ENCODE measurements at places on chromosomes 5 and 9.

DNA sequence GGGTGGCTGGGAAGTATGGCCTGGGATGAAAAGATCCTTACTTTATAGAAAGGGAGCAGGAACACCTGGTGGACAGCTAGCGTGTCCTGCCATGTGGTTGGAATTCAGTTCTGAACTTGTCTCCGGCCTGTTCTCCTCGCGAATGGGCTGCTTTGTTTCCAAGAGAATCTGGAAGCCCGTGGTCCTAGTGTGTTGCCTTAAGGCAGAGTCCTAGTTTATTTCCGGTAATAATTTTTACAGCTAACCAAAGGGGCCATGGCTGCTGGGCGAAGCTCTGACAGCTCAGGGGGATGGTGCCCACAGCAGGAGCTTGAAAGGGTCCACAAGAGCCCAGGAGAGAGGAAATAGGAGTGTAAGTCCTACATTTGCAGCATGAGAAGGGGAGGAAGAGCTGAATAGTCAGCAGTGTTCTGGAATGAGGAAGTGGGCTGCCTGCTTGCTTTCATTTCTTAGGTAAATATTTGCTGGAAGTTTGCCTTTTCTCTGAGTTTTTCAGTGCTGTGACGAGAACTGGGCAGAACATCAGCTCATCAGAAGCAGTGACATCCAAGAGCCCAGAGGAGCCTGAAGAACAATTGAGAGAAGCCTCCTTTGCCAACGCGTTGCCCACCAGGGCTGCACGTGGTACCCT lies 13.1 kb upstream of the IGFBPL1 start:
- DNase-seq = no peak

- DNase-seq = no peak
Measured at GRCh38 chr9:32622948-32623347, 12.5 kb downstream of the TAF1L start.

DNA sequence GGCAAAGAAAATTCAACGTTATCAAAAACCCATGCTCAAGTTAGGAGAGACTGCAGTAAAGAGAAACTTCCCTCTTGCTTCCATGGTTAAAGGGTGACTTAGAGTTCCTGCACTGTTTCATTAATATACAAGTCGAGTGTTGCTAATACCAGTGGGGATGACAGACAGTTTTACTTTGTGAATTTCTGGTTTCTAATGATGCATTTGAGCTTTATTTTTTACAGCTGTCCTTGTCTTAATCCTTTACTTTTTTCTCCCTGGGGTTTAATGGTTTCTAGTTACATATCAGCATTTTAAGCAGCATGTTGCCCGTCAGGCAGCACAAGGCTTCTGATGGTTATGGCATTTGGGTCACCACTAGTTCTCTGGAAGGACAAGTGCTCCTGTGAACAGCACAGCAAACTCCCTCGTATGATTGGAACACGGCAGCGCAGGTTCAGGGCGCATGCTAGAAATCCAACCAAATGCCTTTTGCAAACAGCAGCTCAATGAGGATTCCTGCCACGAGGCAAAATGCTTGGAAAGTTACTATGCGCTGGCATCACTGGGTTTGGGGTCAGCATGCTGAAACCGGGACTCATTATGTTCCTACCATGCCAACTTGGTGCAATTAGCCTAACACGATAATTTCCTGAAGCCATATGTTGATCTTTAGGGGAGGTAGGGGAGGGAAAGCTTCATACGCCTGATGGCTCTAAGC lies 463.8 kb downstream of the BNC2 start:
- no peak for DNase-seq

DNA sequence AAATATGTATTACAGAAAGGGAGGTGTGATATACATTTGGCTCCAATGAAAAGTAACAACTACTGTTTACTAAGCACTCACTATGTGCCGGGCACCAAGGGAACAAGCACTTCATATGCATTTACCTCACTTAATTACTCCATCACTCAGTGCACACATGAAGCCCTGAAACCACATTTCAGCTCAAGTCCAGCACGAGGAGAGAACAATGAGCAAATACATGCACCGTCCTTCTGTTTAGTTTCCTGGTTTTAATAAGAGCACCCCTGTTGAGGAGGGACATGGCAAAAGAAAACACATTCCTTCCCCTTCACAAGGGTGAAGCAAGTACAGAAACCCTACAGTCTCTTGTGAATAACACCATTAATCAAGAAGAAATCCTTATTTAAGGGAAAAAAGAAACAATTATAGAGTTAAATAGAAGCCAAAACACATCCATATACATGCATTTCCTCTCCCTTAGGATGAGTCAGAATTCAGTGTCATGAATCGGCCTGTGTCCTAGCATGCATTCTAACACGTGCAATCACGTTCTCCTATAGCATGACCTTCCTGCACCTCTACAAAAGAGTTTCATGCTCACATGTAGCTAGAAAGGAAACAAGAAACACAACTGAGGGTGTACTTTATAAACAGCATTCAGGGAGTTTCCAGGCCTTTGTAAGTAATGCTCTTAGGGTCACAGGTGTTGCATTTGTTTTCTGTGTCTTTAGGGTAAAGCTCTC lies 411.6 kb downstream of the BNC2 start:
- DNase-seq = no peak

DNA sequence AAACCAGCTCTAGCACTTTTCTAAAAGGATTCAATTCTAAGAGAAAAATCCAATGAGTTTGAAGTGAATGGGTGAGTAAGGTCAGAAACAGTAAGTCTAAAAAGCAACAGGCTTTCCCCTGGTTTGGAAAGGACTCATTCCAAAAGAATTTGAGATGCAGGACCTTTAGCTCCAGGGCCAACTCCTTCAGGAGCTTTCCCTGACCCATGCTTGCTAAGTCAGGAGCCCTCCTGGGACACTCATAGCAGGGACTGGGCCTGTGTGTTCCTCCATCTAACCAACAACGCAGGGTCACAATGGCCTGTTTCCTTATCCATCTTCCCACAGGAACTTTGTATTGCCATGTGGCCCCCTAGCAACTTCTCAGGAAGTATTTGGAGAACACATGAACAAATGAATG lies 198.8 kb downstream of the FRMD3 start:
- DNase-seq = no peak

DNA sequence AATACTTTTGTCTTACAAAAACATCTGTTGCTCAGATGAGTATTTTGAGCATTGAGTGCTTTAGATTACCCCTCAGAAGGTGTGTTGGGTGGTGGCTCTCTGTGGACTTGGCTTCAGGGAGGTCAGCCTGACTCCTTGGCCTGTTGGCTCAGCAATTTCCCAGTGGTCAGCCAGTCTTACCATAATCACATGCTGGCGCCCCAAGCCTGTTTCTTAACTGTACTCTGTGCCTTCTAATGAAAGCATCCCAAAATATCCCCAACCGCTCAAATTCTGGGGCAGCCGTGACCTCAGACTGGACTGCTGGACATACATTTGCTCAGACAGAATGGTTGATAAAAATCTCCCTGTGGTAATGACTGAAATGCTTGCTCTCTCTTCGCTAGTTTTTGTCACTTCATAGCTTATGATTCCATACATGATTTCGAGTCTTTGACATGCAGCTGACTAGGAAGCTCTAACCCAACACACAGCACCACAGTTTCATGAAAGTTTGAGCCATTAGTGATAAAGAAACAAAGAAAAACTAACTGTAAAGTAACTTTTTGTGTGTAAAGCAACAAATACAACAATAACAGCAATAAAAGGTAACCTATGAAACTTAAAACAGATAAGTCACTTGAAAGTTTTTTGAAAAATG lies 562.2 kb upstream of the MEF2C start:
- DNase-seq = no peak

DNA sequence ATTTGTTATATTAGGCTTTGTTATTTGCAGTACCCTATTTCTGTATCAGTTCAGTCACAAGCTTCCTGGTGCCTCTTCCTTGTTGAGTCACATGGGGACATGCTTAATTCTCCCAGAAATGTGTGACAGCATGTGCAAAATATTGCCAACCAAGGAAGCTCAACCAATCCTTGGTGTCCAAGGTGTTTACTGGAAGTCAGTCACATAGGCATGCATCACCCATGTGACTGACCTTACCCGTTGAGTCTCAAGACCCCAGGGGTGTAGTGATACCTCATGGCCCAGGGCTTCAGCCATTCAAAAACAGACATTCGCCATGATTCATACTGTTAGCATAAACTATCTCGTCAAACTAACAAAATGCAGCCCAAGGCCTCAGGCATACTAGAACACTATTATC lies 9.3 kb upstream of the ANKDD1B start:
- DNase-seq = no peak

DNA sequence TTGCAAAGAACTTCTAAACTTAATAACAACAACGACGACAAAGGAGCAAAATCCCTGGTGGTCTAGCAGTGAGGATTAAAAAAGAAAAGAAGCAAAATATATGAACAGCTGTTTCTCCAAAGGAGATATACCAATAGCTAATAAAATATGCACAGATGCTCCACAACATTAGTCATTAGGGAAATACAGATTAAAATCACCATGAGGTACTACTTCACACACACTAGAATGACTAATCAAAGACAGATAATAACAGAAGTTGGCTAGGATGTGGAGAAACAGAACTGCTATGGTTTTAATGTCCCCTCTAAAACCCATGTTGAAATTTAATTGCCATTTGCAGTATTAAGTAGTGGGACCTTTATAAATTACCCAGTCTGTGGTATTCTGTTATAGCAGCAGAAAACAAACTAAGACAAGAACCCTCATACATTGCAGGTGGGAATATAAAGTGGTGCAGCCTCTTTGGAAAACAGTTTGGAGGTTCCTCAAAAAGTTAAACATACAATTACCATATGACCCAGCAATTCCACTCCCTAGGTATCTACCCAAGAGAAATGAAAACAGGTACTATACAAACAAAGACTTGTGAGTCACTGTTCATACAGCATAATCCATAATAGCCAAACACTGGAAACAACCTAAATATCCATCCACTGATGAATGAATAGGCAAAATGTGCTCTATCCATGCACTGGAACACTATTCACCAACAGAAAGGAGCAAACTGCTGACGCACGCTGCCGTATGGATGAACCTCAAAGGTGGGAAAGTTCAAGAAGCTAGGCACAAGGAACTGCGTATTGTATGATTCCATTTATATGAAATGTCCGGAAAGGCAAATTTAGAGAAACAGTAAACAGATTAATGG lies 11.4 kb upstream of the DUSP1 start:
- DNase-seq = no peak

DNA sequence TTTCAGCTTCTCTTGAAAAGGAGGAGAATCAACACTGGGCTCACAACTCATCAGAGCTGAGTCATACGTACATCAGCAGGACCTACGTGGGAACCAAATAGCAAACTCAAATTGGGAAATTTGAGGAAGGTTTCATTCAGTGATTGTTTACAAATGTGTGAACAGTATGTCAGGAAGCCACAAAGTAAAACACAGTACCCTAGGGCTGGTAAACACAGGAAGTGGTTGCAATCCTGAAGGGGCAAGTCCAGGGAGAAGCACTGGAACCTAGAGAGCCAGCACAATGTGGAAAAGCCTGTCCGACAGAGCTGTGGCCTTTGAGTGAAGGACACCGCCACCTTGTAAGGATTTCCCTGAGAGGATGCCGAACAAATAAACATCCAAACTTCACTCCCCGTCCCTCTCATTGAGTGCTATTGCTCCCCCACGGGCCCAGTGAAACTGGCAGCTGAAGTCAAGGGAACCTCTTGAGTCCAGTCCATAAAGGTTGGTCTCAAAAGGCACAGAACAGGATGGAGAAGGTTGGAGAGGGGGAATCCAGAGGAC lies 26.7 kb upstream of the RICTOR start:
- no peak for DNase-seq

DNA sequence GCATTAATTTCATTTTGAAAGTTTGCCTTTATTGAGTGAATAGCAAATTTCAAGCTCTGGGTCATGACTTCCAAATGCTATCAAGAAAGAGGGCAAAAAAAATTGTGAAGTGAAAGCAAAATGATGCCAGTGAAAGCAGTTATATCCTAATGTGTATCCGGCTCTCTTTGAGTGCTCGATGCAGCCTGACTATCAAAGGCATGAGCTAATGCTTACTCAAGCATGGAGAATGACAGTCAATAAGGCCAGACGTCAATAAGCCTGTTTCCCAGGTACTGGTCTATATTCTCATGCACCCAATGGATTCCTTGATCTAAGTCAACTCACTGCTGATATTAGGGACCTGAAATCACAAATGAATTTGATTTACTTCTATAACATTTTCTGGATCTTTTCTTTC lies 435.5 kb downstream of the CAAP1 start:
- no peak for DNase-seq

- no peak for DNase-seq
Measured at GRCh38 chr5:140221697-140222223, 46.8 kb downstream of the CYSTM1 start.

GRCh38 chr5:73387149-73387591 lies 61.4 kb downstream of the FOXD1 start:
- peak; percentile 68 for DNase-seq

GRCh38 chr5:80348171-80348570 lies 28.4 kb downstream of the SPZ1 start:
- no peak for DNase-seq

DNA sequence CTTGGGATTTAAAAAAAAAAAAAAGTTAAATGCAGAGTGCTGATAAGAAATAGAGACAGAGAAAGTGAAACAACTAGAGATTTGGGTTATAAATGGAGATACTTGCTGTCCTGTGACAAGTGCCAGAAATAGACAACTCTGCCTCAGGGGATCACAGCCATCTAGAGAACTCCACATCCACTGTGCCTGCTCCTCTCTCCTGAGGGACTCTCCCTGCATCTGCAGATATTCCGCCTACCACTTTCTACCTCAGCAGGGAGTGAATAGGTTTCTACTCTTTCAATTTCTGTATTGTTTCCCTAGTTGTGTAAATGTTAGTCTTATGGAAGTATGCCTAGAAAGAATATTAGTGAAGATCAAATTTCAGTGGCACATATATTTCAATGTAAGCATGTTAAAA lies 307.2 kb downstream of the HTR1A start:
- DNase-seq = no peak

- no peak for DNase-seq
Measured at GRCh38 chr5:160641405-160641804, 210.6 kb downstream of the ATP10B start.

- DNase-seq = no peak
Measured at GRCh38 chr5:146091881-146092280, 13.5 kb downstream of the PLAC8L1 start.

GRCh38 chr9:22256381-22256780 lies 190.2 kb upstream of the DMRTA1 start:
- no peak for DNase-seq

DNA sequence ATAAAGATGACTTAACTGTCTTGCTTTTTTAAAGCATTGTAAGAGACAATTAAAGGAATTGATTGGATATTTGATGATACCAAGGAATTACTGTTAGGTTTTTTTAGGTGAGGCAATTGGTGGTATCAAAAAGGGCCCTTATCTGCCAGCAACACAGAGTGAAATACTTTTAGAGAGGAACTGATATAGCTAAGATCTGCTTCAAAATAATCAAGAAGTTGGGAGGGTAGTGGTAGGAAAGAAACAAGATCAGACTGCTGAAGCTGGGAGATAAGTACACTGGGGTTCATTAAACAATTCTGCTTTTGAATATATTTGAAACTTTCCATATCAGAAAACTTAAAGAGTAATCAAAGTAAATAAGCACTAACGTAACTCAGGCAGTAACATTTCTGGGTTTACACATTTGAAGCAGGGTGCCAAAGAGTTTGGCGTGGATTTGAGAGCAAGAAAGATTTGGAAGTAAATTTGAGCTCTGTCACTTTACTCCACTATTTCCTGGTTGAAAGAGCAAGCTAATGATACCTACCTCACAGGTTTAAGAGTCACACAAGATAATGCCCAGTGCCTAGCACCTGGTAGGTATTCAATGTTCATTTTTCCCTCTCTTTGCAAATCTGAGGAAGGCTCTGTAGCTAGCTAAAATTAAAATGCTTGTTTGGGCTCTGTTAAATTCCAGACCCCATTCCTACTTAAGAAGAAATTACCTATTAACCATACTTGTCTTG lies 6.9 kb downstream of the ERMP1 start:
- DNase-seq = no peak
